Pancreas (tissue), 10 donors: ENCODE measurements at places on chromosomes 5 and 9. TPM values are rescaled to one million over a fixed set of nuclear protein-coding genes. Genes with fewer than 3 reads are reported as not detected.

- H3K27ac ChIP-seq, result no peak overlapping the region
- H3K27me3 ChIP-seq, result no peaks in the 10 kb centered on the region
- H3K4me3 ChIP-seq, result no peak overlapping the region
- no peaks in the 10 kb centered on the region for H3K4me1 ChIP-seq
- no peaks in the 10 kb centered on the region for H3K36me3 ChIP-seq
Measured at GRCh38 chr9:79325501-79325900, 246.3 kb upstream of the TLE4 start.

GRCh38 chr9:98992107-98992884, 48.6 kb downstream of the COL15A1 start:
- no peak overlapping the region for H3K4me3 ChIP-seq
- no peak for DNase-seq
- H3K4me1 ChIP-seq, result no peaks in the 10 kb centered on the region
- no peaks in the 10 kb centered on the region for H3K27me3 ChIP-seq
- H3K36me3 ChIP-seq, result no peaks in the 10 kb centered on the region
- H3K27ac ChIP-seq, result no peak overlapping the region

DNA sequence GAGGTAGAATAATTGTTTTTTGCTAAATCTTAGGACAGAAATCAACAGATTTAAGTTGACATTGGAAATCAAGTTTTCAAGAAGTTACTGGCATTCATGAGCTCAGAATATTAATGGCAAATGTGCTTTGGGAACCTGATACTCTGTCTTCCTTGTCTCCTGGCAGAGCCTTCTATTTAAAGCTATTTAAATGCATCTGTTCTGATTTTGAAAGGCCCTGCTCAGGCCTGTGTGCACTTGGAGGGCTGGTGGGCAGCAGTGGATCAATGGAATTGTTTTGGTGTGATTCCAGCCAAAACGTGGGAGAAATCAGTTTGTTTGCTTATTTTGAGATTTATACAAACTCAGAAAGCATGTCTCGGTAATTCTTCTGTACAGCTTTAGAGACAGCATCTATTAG, 38.5 kb downstream of the FBXL7 start:
- H3K27ac ChIP-seq, result no peak overlapping the region
- no peak overlapping the region for H3K4me3 ChIP-seq
- H3K36me3 ChIP-seq, result no peaks in the 10 kb centered on the region
- no peaks in the 10 kb centered on the region for H3K27me3 ChIP-seq
- DNase-seq, result no peak

GRCh38 chr5:141992349-141992963, 20.4 kb downstream of the GNPDA1 start:
- H3K27ac ChIP-seq, result no peak overlapping the region
- no peaks in the 10 kb centered on the region for H3K36me3 ChIP-seq
- H3K4me1 ChIP-seq, result no peaks in the 10 kb centered on the region
- peak; percentile 77 for DNase-seq
- H3K27me3 ChIP-seq, result no peaks in the 10 kb centered on the region
- no peak overlapping the region for H3K4me3 ChIP-seq

DNA sequence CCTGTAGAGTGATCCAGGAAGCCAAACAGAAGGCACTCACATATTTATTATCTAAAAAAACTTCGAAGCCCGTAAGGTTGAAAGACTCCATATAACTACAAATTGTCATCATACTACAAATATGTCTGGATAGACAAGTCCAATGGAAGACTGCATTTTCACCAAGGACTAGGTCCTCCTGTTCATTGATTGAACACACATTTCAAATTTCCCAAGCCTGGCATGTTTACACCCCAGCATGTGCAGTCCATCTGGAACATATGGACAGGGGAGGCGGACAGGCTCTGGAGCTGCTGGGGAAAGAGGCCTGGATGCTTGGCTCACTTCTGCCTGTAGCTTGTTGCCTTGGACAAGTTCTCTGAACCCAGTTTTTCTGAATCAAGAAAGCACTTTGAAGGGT, 378.7 kb downstream of the ENC1 start:
- H3K27ac ChIP-seq, result no peak overlapping the region
- H3K4me3 ChIP-seq, result no peak overlapping the region
- H3K36me3 ChIP-seq, result no peaks in the 10 kb centered on the region
- DNase-seq, result no peak

DNA sequence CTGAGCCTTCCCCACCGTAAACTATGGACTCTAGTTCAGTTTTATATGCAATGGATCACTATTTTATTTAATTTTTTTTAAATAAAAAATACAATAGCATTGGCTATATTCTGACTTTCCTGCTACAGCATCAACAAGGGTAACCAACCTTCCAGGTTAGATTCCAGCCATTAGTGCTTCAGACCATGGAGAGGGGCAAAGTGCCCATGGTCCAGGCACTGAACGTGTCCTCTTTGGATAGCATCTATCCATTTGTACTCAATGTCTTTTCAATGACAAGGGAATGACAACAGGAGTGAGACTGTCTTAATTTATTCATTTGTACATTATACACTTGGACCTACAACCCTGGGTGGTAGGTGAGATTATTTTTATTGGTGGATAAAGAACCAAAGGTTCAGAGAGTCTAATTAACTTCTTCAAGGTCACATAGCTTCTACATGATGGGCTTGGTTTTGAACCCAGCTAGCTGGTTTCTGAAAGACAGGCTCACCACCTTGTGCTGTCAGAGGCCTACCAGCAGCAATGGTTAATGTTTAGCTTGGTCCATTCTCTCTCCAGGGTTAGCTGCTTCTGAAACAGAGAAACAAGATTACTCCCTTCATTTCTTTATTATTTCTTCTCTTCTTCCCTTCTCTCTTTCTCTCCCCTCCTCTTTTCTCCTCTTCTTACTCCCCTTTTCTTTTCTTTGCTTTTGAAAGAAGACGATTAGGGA, 11.5 kb downstream of the TMEM171 start:
- no peak overlapping the region for H3K4me3 ChIP-seq
- H3K36me3 ChIP-seq, result no peaks in the 10 kb centered on the region
- DNase-seq, result no peak
- H3K27me3 ChIP-seq, result no peaks in the 10 kb centered on the region
- no peaks in the 10 kb centered on the region for H3K4me1 ChIP-seq

GRCh38 chr5:62938927-62939326, 360.3 kb downstream of the LRRC70 start:
- H3K27ac ChIP-seq, result no peak overlapping the region
- no peaks in the 10 kb centered on the region for H3K36me3 ChIP-seq
- H3K27me3 ChIP-seq, result no peaks in the 10 kb centered on the region
- DNase-seq, result no peak

- no peaks in the 10 kb centered on the region for H3K4me1 ChIP-seq
- no peaks in the 10 kb centered on the region for H3K27me3 ChIP-seq
- no peaks in the 10 kb centered on the region for H3K36me3 ChIP-seq
- DNase-seq, result no peak
Measured at GRCh38 chr5:45038366-45038987, 229.7 kb downstream of the MRPS30 start.

Gene HINT1
- 86.0 TPM for polyA plus RNA-seq

DNA sequence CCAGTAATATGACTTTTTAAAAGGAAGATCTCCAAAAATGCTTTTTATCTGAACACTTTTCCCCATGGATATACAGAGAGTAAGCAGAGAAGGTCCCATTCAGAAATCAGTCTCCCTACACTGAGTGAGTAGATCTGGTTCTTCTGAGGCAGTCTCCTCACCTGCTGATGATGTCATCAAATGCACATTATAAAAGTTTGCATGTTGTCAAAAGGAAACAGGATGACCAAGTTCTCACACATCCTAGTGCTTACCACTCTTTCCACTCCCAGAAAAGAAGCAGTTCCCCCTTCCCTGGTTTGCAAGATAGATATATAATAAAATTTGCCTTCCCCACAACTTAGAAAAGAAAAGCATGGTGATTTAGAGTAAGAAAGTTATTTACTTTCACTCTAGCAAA, 180.5 kb downstream of the RAB3C start:
- no peaks in the 10 kb centered on the region for H3K27me3 ChIP-seq
- no peaks in the 10 kb centered on the region for H3K36me3 ChIP-seq
- H3K4me3 ChIP-seq, result no peak overlapping the region
- H3K4me1 ChIP-seq, result peaks cover 24% of the 10 kb centered on the region
- no peak overlapping the region for H3K27ac ChIP-seq
- DNase-seq, result no peak
